ENCODE measurements at places on chromosomes 4 and X. TPM values are rescaled to one million over a fixed set of nuclear protein-coding genes. Genes with fewer than 3 reads are reported as not detected.

GRCh38 chr4:80172203-80172602 is 25.1 kb upstream of the PRDM8 start:
- no peak for DNase-seq

Gene TMEM31
- not detected for total RNA-seq

Gene GC
- not detected for total RNA-seq

DNA sequence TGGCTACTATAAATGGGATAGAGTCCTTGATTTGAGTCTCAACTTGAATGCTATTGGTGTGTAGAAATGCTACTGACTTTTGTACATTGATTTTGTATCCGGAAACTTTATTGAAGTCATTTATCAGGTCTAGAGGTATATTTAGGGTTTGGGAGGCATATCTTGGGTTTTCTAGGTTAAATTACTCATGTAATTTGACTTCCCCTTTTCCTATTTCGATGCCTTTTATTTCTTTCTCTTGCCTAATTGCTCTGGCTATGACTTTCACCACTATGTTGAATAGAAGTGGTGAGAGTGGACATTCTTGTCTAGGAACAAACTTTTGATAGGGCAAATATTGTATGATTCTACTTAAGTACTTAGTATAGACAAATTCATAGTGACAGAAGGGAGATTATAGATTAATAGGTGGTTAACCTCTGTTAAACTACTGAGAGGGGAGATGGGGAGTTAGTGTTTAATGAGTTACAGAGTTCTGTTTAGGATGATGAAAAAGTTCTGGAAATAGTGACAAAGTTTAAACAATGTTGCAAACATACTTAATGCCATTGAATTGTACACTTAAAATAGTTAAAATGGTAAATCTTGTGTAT is 22.8 kb upstream of the HSPA4L start:
- DNase-seq = no peak

GRCh38 chr4:184347251-184348239 is 126.8 kb downstream of the IRF2 start:
- no peak for DNase-seq

DNA sequence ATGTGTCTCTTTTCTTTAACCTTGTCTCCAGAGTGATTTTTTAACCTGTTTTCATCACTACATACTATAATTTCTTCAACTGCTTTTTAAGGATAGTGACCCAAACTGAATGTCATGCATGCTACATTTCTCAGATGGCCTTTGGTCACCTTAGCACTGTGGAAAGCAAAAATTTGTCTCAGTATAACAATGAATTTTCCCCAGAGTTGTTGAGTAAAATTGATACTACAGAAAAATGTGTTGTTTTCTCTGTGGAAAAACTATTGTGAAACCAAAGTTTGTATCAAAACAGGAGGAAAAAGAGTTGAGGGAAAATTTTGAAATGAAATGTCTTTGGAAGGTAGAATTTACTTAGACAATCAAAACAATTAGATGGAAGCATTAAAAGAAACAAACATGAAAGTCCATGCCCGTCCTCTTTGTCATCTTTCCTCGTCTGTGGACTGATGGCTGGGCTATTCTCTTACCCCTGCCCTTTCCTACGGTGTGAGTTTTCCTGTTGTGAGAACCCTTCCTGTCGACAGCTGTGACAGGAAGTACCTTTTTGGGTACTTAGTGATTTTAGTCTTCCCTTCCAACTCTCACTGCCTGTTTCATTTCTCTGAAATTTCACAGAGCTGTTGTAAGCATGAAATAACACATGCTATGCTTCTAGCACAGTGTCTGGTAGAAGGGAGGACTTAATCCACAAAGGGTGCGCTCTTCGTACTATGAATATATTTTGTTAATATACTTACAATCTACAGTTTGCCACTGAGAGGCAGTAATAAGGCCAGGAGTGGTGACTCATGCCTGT is 50.8 kb downstream of the LRP2BP start:
- DNase-seq = no peak

Gene ADGRG4
- total RNA-seq = not detected

GRCh38 chrX:124488412-124489161 is 142.2 kb downstream of the SH2D1A start:
- DNase-seq = no peak

Gene RAB33A
- 0.32 TPM for total RNA-seq

GRCh38 chr4:139129206-139129605 is 47.8 kb downstream of the ELF2 start:
- no peak for DNase-seq

DNA sequence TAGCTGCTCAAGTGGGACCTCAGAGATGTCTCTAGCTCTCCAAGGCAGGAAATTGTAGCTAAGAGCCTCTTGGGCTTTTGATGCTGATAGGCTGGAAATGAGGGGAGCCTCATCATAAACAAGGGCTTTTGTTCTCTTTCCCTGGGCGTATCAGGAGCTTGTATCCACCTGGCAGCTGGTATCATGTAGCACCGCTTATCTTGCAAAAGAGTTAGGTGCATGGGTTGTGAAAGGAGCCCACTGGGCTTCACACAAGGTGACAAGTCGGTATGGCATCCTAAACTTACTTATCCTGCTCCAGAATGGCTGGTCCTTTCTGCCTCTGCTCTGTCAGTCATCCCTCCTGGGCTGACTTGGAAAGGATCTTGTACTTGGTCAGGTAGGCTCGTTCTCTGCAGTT is 565.8 kb downstream of the GRXCR1 start:
- no peak for DNase-seq

- DNase-seq = peak; percentile 64
Observed at GRCh38 chrX:49053223-49054072, 5.4 kb upstream of the CCDC120 start.

Gene FOXO4
- 40.5 TPM for total RNA-seq

Gene BRS3
- not detected for total RNA-seq

- no peak for DNase-seq
Observed at GRCh38 chrX:147917700-147918695, 6.3 kb downstream of the FMR1 start.

DNA sequence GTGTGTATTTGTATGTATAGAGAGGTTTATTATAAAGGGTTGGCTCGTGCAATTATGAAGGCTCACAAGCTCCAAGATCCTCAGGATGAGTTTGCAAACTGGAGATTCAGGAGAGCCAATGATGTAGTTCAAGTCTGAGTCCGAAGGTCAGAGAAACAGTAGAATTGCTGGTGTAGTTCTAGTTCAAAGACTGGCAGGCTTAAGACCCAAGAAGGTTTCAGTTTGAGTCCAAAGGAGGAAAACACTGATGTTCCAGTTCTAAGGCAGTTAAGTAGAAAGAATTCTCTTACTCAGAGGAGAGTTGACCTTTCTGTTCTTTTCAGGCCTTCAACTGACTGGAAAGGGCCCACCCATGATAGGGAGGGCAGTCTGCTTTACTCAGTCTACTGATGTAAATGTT is 89.1 kb downstream of the PTPN13 start:
- no peak for DNase-seq

DNA sequence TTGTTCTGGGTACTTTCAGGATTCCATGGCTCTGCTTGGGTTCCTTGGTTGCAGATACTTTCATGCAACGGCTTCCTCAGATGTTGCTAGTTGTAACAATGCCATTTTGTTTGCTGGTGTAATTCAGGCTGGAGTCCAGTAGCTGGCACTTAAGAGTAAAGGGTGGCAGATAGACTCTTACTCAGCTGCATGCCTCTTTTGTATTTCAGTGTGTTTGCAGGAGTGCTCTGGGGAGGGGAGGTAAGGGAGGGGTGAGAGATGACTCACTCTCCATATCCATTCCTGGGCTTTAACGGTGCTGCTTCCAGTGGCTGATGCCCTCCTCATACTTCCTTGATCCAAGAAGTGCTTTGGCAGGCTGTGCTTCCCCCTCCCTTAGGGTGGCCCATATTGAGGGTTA is 155.2 kb downstream of the ZNF330 start:
- DNase-seq = no peak

- no peak for DNase-seq
Observed at GRCh38 chr4:74418063-74418670, 26.8 kb upstream of the AREG start.

Gene GPR143
- not detected for total RNA-seq

Gene MAMLD1
- 2.1 TPM for total RNA-seq

DNA sequence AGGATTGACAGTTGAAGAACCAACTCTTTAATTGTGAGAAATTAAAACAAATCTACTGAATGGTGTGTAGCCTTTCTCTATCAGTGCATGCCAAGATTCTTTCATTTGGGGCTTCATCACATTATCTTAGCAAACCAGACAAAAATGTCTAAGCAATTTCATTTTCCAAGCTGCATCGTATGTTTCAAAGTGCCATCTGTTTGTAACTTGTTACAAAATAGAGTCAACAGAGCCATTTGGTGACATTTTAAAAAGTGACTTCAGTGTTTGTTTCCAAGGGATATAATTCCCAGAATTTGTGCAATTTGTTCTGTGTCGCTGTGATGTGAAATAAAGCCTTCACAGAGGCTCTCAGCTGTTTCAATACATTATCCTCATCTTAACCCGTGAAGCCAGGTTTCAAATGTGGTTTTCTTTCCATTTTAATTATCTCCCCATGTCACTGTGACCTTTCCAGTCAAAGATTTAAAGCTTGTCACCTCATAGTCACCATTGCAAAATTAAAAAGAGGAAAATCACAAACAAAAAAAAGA is 46.0 kb upstream of the C1QTNF7 start:
- DNase-seq = no peak

GRCh38 chr4:167955006-167955405 is 137.3 kb upstream of the ANXA10 start:
- no peak for DNase-seq

Gene SAGE1
- total RNA-seq = not detected

Gene GLRA2
- total RNA-seq = not detected

DNA sequence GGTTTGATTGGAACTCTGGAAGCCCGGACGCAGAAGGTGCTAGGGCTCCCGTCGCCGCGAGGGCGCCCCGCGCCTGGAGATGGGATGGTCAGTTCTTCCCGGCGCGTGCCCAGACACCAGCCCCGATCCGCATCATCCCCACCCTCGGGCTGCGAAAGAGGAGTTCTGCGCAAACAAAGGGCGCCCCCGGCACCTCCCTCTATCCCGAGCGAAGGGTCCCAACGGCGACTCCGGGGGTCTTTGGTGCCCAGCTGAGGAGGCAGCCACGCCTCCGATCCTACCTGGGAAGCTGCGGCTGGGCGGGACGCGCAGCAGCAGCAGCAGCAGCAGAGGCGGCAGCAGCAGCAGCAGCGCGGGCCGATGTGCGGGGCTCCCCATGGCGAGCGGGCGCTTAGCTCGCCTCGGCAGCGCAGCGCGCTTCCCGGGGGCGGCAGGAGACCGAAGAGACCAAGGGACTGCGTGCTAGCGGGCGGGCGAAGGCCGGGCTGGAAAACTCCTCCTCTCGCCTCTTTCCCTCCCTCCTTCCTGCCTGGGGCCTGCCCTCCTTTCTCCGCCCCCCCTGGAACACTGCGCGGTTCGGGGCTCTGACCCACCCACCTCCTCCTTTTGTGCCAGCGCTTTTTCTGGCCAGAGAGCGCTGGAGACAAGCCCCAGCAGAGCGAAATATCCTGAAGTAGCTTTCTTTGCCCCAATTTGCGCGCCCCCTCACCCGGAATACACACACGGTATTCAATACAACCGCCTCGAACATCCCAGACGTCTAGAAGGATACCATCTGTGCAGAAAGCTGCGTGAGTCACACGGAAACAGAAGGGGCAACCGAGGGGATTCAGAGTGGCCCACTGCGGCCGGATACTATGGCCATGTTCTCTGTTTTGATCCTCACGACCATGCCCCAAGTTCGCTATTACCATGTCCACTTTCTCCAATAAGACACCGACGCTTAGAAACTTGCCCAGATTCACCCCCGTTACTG is at the start of gene SRPX:
Gene SRPX (minus strand): TSS at position 457 of the 976 bp plus-strand sequence. CDS start 79 bp downstream, at position 378.
- peak; percentile 33 for DNase-seq
